NCI-H1436 treated with DMSO at 0.1 percent for 48 hours (cell line): ENCODE measurements at places on chromosomes 1 and 21.

DNA sequence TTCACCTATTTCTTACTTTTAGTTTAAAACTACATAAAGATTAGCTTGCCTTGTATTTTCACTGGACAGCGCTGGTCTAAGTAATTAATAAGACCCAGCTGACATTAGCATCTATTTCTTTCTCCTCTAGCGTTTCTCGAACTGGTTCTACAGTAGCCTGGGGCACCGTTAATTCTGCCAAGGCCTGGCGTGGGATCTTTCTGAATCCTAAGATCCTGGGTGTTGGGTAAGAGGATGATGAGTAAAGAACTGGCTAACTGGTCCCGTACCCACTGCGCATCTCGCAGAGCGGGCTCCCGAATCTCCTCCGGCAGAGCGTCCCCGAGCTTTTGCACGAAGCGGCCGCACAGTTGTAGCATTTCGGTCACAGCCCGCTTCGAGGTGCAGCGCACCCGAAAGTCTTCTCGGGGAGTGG is 309 bp downstream of the NSL1 start:
- peak; percentile 27 for DNase-seq

- DNase-seq: no peak
These were observed 355.2 kb downstream of the SMYD3 start for GRCh38 chr1:246151796-246152434.

- DNase-seq: no peak
These were observed 1656.1 kb downstream of the KCNT2 start for GRCh38 chr1:194952171-194952570.

DNA sequence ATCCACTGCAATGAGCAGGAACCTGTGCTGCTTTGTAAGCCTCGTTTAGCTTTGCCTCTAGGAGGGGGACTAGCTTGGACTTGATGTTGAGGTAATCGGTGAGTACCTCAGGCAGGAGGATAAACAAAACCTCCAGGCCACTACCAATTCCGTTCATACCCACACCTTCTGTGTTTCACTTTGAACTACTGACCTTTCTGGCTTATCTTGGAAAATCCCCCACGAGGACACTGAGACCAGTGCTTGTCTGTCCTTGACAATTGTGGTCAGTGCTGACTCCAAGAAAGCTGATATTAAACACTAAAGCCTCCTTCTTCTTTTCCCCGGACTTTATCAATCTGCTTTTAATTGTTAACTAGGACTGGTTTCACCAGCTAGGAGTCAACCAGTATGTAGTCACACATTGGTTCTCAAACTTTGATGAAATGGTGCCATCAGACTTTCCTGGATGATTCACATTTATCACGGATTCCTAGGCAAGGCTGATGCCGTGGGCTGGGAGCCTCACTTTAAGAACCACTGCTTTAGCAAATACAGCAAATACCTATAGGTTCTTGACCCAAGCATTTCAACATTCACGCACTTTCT is 52.7 kb downstream of the TGFB2 start:
- no peak for DNase-seq

DNA sequence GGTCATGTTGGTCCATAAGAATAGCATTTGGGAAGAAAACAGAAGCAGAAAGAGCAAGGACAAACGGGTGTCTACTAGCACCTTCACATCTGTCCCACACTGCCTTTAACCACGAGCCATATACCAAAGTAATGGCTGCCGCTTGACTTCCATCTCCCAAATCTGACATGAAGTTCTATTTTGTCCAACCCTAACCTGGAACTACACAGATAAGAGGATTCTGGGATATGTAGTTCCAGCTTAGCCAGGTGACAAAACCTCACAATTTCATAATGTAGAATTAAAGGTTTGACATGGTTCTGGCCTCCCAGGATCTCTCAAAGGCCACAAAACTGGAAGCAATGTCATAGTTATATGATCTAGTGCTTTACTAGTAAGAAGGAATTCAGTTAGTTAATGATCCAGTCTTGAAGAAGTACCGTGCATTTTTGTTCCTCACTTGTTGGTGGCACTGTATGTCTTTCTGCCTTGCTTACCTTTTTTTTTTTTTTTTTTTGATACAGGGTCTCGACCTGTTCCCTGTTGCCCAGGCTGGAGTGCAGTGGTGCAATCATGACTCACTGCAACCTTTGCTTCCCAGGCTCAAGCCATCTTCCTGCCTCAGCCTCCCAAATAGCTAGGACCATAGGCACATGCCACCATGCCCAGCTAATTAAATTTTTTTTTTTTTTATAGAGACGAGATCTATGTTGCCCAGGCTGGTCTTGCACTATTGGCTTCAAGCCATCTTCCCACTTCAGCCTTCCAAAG is 17.5 kb downstream of the PTGFRN start:
- no peak for DNase-seq

DNA sequence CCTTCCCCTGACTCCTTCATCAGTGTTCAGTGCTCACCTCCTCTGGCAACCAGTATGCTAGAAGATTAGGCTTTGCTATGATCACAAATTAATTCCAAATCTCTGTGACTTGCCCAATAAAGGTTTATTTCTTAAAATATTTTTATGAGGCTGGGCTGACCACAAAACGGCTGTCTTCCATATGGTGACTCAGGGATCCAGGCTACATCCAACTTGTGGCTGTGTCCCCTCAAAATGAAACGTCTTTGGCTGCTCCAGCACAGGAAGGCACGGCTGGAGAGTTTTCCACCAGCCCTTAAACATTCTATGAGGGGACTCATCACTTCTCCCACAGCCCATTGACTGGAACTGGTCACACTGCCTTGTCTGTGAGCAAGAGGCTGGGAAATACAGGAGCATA is 131.5 kb downstream of the HUNK start:
- no peak for DNase-seq

DNA sequence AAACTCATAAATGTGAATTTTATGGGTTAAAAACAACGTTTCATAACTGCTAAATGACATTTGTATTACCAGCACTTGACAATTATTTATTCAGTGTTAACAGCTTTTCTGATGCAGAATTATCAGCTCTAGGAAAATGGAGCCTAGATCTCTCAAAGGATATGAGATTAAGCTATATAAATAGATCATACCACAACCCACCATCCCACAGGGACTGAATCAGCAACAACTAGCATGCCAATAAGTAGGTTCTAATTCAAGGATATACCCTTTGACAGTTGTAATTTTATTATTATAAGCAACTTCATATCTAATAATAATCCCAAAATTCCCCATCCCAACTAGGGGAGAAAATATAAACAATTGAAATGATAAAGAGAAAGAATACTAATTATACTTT is 275.4 kb upstream of the RGS18 start:
- DNase-seq: no peak

DNA sequence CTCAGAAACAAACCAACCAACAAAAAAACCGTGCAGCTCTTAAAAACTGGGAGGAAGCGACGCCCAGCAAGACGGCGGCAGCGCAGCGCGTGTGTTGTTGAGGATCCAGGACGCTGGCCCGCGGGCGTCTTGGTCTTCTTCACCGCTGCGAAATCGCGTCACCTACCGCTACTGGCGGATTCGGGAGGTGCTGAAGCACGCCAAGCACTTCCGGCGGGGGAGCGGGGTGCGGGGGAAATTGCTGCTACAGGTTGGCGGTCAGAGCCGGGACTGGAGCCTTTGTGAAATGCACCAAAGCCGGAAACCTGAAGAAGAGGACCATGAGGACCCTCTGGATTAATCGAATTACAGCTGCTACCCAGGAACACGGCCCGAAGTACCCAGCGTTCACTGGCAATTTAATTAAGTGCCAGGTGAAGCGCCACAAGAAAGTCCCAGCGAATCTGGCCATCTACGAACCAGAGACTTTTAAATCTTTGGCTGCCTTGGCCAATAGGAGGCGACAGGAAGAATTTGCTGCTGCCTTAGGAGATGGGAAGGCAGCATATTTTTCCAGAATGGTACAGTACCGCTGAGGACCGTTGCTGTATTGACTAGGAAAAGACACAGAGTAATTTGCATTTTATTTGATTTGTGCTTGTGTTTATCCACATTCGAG is 11.9 kb upstream of the RIPPLY3 start:
- no peak for DNase-seq

- no peak for DNase-seq
These were observed 360.5 kb upstream of the DAB1 start for GRCh38 chr1:57784356-57784755.

- no peak for DNase-seq
These were observed 71.0 kb upstream of the KLHDC7A start for GRCh38 chr1:18409609-18410237.

GRCh38 chr1:247268390-247269045 is 12.6 kb downstream of the VN1R5 start:
- no peak for DNase-seq

- no peak for DNase-seq
These were observed 46.8 kb upstream of the EDEM3 start for GRCh38 chr1:184801503-184801902.

- DNase-seq: no peak
These were observed 17.5 kb upstream of the OR6N2 start for GRCh38 chr1:158798531-158798930.

DNA sequence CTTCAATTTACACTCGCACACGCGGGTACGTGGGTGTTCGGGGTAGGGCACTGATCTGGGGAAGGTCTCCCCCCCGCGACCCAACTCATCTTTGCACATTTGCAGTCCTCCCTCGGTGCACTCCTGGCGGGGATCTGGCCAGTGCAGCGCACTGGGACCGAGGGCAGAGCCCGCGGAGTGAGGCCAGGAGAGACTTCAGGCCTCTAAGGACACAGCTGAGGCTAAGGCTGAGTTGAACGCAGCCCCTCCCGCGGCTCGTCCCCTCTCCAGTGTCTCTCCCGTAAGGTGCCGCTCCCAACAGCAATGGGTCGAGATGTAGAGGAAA is 936 bp upstream of the NCAM2 start:
- no peak for DNase-seq

DNA sequence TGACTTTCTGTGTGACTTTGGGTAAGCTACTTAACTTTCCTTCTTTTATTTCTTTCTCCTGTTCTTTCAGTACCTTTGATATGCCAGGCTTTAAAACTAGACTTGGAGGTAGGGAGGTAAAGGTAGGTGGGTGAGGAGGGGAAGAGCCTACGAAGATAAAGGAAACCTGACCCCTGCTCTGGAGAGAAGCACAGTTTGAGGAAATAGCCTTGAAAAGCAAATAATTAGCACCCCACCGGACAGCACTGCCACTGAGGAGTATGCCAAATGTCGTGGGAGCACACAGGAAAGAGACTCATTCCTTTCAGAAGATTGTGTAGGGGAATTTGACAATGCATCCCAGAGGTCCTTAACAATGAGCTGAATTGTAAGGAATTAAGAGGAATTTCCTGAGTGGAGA is 65.2 kb upstream of the SPAG17 start:
- no peak for DNase-seq

DNA sequence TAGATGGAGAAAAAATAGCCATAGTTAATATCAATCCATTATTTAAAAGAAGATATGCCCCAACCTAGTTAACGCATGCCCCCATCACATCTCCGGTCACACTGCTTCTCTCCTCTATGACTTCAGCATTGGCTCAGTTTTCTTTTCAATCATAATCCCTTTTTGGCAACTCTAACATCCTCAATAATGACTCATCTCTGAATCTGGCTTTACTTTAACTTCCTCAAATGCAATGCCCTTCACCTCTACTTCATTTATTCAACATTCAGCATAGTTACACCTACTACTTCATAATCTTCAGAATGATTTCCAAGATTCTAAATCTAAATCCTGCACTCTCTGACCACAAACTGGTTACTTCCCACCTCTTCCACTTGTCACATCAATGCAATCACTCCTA is 417.3 kb downstream of the USH2A start:
- DNase-seq: no peak

DNA sequence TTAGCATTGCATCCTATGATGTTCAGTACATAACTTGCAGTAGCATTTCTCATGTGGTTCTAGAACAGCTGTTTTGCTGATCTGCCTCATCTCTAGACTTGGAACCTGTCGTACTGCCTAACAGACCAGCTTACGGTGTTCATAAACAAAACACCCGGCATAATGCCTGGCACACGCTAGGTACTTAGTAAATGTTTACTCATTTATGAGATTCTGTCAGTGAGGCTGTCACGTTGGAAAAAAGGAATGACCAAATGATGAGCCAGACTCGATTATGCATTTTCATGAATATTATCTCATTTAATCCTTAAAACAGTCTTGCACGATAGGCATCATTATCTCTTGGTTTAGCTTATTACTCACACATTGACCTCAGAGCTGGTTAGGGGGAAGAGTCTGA is 46.4 kb downstream of the CACHD1 start:
- no peak for DNase-seq

DNA sequence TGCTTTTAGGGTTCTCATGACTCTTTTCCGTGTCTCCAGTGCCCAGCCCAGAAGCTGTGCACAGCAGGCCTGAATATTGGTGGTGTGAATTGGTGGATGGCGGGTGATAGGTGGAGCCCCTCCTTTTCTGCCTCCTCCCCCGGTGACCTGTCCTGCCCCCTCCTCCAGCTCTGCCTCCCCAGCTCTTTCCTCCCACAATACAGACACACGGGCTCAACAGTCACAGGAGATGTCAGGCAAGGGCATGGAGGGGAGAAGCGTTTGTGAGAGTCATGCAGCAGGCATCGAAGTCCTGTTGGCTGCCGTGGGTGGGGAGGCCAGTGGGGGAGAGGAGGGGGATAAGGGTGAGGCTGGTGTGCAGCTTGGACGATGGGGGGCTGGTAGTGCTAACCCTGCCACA is 17.3 kb upstream of the TTC4 start:
- DNase-seq: no peak

DNA sequence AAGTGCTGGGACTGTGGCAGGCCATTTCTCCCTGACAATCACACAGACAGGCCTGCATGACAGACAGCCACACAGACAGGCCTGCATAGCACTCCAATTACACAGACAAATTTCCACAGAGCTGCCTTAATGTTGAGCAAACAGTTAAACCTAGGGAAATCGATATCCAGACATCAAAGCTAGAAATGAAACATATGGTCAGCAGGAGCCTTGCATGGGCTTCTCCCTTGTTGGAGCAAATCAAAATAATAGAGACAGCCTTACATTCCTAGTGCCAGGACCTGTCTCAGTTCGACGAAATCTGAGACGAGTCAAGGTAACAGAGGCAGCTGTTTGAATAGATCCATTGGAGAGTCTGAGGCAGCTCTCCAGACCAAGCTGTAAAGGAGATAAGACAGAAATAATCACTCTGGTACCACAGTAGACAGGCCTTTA is 42.4 kb downstream of the OLFML3 start:
- no peak for DNase-seq

DNA sequence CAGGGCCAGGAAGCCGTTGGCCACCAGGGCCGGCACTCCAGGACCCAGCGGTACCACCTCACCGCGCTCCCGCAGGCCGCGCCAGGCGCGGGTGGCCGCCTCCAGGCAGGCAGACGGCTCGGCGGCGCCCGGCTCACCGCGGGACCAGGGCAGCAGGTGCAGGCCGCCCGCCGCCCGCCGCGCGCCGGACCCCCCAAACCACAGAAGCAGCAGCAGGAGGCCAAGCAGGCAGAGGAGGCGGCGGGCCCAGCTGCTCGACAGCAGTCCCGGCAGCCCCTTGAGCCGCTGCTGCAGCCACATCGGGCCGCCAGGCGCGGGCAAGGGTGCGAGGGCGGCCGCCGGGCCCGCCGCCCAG is 312 bp downstream of the KIAA2013 start:
- DNase-seq: no peak
